Cerebellar nuclear complex (tissue), 1 donor: ENCODE measurements at places on chromosomes 4 and X.

DNA sequence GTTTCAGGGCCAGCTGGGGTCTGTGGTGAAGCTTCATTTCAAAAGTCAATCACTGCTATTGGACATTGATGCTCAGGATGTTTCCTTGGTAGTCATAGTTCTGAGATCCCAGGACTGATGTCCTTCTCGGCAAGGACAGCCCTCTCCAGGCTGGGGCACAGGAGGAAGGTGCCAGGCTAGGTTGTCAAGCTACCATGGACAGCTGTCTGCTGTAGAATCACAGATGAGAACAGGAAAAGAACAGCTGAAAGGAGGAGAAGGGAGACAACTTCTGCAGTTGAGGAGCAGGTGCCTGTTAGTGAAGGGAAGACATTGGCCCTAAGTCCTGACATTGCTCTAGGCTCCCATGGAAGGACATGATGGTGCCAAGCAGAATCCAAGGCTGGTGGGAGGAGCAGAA lies 58.0 kb downstream of the XAGE2 start:
- no peak for DNase-seq

GRCh38 chr4:139913995-139914598 lies 239.9 kb downstream of the MAML3 start:
- DNase-seq = no peak

- no peak for DNase-seq
Measured at GRCh38 chr4:27084685-27085361, 224.2 kb downstream of the STIM2 start.

- DNase-seq = no peak
Measured at GRCh38 chr4:176241703-176242102, 27.3 kb downstream of the ASB5 start.

GRCh38 chrX:135340831-135341230 lies 31.6 kb downstream of the ETDC start:
- no peak for DNase-seq

GRCh38 chrX:24396931-24397279 lies 36.5 kb downstream of the SUPT20HL1 start:
- DNase-seq = no peak

GRCh38 chr4:61294936-61295335 lies 94.8 kb downstream of the ADGRL3 start:
- no peak for DNase-seq

GRCh38 chrX:94814216-94814615 lies 1140.2 kb downstream of the FAM133A start:
- no peak for DNase-seq

DNA sequence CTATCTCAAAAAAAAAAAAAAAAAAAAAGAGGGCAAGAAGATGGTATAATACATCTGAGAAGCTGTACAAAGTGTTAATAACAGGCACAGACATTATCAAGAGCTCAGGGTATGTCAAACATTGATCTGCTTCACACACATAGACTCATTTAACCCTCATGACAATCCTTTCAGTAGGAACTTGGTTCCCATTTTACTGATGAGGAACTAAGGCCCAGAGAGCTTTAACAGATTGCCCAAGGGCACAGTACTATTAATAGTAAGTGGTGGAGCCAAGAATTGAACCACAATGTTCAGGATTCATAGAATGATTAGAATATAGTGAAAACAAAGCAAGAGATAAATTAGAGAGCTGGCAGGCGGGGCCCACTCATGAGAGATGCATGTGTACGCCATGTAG lies 154.4 kb downstream of the EFHC2 start:
- no peak for DNase-seq

GRCh38 chr4:29770627-29771026 lies 949.5 kb upstream of the PCDH7 start:
- no peak for DNase-seq

DNA sequence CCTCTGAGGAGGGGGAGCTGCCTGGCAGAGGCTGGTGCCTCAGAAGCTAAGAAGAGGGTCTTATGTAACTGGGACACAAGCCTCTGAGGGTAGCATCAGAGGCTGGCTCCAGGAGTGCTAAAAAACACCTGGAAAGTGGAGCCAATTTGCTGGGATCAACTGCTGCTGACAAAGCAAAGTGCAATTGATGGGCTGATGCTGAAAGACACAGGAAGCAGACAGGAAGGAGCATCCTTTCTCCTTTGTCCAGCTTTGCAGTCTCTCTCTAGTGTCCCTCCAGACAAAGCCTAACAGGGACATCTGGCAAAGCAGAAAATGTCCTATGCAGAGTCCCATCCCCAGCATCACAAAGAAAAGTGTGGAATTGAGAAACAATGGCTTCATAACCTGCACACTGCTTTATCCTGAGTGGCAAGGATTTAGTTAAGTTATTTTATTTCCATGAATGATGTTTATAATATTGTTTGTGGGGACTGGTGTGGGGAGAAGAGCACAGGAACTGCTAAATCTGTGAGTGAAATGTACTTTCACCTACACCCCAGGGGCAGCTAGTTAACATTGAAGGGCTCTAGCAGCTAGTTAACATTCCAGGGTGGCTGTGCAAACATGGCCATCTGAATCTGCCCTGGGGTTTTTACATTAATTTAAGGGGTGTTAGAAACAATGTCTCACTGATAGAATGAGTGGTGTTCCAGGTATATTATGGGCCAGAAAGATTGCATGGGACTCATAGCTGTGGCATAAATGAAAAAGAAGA lies 25.6 kb upstream of the MBTPS2 start:
- DNase-seq = no peak

DNA sequence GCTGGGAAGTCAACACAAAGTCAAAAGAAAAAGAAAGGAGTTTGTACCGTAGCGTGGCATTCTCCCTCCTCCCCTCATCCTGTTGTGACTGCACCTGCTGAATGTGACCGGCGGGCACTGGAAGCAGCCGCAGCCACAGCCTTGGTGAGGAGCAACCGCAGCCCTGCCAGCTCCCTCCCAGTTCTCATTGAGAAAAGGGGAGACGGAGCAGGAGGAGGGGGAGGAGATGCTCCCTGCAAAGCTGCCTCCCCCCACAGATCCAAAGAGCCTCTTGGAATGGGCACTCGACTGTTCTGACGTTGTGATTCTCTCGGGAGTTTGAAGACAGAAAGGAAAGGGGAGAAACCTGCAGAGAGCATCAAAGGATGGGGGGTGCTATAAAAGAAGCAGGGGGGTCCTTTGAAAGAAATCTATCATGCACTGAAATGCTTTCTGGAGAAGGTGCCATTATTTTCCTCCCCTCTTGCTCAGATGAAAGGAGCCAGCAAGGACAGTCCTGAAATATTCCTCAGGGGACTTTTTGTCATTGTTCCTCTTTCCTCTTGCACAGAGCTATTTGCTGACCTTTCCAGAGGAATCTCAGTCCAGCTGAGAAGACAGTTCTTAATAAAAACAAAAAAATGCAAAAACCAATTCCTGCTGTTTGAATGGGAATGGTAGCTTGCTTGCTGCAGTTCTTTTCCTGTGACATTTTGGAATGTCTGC lies 429.7 kb downstream of the MAPK10 start:
- DNase-seq = no peak

- DNase-seq = no peak
Measured at GRCh38 chr4:123996718-123997510, 600.3 kb downstream of the SPRY1 start.

DNA sequence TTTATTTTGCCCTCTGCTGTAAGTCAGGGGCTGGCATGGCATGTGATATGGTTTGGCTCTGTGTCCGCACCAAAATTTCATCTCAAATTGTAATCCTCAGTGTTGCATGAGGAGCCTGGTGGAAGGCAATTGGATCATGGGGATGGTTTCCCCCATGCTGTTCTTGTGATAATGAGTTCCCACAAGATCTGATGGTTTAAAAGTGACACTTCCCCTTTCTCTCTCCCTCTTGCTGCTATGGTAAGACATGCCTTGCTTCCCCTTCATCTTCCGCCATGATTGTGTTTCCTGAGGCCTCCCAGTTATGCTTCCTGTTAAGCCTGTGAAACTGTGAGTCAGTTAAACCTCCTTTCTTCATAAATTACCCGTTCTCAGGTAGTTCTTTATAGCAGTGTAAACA lies 72.0 kb upstream of the MSX1 start:
- DNase-seq = no peak

DNA sequence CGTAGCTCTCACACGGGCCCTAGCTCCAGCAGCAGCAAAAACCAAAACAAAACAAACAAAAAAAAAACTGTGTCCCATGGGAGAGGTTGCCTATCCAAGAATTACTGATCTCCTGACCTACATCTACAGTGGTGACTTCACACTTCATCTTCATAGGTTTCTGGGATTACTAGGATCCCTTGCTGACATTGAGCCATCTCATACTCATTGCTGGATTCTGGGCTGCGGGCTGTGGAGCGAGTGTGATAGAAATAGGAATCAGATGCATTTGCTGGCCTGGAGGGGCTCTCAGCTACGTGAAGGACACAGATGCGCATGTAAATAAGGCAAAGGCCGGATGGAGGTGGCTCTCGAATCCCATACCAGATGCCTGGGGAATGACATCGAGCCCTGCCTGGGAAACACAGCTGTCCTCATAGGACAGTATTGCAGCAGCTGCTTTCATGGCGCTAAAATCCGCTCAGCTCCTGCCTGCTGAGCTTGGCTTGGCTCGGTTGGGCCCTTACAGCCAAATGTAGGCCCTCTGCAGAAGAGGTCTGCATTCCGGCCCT lies 41.7 kb downstream of the CNGA2 start:
- DNase-seq = no peak
